Fibroblast of skin of back (primary cell): ENCODE measurements at places on chromosomes 7 and 10.

GRCh38 chr7:2986561-2986960, 57.1 kb downstream of the CARD11 start:
- DNase-seq: no peak

GRCh38 chr10:54800741-54801421, at the start of gene PCDH15:
TSS of gene PCDH15 (minus strand) at chr10:54801231. CDS start at chr10:54664262, 136,969 bp downstream.
- DNase-seq: peak; percentile 33

- no peak for DNase-seq
Measured at GRCh38 chr7:96521068-96521894, 188.4 kb downstream of the SEM1 start.

DNA sequence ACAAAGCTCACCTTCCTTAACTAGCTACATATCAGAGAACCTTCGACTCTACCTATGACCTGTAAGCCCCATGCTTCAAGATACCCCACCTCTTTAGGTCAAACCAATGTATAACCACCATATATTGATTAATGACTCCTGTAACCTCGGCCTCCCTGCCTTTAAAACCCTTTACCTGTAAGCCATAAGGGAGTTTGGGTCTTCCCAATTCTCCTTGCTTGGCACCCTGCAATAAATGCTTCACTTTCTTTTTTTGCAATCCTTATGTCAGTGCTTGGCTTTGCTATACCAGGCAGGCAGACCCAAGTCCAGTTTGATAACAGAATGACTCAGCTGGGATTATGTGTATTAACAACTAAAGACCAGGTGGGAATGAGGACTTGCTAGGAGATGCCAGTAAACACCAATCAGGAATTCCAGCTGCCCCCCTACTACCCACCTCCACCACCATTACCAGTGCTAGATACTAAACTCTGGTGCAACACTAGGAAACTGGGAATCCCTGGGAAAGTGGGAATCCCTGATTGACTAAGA, 22.0 kb upstream of the SLC35G1 start:
- no peak for DNase-seq

DNA sequence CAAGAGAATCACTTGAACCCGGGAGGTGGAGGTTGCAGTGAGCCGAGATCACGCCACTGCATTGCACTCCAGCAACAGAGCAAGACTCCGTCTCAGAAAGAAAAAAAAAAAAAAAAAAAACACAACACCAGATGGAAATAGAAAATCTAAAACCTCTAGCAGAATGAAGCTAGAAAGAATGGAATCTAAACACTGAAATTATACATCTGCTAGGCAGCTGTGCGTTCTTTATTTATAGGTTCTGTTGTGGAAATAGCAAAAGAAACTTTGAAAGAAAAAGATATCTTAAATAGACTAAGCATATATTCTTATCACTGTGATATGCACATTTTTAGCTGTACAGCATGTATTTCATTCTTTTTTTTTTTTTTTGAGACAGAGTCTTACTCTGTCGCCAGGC, 17.1 kb downstream of the BMPR1A start:
- no peak for DNase-seq

- no peak for DNase-seq
Measured at GRCh38 chr10:73577788-73578187, 13.4 kb downstream of the USP54 start.

DNA sequence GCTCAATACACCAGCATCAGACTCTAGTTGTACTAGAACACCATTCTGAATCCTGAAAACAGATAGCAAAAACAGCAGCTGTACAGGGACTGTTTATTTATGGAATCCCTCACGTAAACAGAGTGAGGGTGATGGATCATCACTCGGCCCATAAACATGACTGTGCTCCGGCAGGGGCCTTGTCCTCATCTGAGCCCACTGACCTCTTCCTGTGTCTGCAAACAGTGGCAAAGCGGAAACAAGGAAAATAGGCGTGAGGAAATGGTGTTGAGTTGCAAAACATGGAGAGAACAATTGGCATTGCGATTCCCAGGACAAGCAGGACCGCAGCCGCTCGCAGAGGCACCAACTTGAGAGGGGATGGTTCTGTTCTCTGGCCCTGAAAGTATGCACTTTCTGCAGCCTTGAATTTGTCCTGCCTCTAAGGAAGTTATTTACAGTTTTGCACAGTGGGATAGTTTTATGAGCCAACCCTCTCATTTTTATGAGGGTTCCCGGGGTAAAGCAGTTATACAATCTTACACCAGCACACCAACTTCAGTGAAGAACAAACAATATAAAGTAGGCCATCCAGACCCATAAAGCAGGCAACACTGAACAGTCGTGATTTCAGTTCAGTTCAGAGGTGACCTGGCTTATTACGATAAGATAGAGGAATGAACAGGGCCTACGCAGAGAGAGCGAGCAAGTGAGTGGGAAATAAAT, 248.0 kb upstream of the FZD8 start:
- DNase-seq: no peak

GRCh38 chr7:95001815-95002561, 94.6 kb downstream of the PPP1R9A start:
- DNase-seq: no peak

- no peak for DNase-seq
Measured at GRCh38 chr10:105113666-105114065, 472.6 kb downstream of the SORCS3 start.

DNA sequence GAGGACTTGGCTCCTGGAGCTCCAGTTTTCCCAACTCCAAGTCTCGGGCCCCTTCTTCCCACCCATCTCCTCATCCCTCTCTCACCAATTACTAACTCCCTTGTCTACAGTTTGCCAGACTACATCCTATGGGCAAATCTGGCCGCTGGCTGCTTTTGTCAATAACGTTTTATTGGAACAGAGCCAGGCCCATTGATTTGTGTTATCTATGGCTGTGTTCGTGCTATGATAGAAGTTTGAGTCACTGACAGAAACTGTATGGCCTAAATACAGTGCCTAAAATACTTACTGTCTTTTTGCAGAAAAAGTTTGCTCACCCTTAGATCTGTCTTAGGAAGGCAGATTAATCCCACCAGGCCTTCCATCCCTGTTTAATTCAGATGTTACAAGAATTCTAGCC, 71.3 kb downstream of the PIP4K2A start:
- no peak for DNase-seq

GRCh38 chr10:1284076-1284475, 227.9 kb downstream of the WDR37 start:
- DNase-seq: no peak

- DNase-seq: no peak
Measured at GRCh38 chr10:121516093-121516865, 82.0 kb downstream of the FGFR2 start.

GRCh38 chr7:1004018-1004852, 21.3 kb downstream of the CYP2W1 start:
- DNase-seq: no peak

- DNase-seq: no peak
Measured at GRCh38 chr7:20998309-20998708, 211.6 kb upstream of the SP8 start.

DNA sequence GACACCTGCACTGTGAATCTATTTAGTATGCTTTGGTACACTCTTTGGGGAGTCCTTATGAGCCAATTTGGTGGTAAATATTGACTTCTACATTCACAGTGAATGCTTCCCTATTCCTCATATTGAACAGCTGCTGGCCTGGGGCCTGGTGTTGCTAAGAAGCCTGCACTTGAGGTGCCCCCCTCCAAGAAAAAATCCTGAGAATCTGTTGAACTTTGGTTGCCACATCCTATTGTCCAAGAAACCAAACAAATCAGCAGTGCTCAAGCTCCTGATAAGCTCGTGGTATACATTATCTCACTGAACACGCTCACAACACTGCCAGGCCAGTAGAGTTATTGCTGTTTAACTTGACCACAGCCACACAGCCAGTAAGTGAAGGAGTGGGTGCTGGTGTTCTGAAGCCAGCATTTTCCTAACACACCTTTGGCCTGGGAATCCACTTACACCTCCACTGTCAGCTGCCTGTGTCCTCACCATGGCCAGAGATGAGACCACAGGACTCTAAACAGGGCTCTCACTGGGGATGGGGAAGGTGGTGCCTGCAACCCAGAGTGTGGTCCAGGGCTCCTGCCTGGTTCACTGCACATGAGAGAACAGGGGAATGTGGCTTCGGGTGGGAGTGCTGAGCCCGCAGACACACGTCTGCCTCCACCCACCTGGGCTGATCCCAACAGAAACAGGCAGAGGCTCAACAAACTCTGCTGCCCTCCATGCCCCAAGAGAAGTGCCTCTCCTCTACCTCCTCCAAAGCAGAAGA, 6.7 kb downstream of the DDC start:
- no peak for DNase-seq

GRCh38 chr10:3893901-3894563, 109.0 kb upstream of the KLF6 start:
- no peak for DNase-seq

DNA sequence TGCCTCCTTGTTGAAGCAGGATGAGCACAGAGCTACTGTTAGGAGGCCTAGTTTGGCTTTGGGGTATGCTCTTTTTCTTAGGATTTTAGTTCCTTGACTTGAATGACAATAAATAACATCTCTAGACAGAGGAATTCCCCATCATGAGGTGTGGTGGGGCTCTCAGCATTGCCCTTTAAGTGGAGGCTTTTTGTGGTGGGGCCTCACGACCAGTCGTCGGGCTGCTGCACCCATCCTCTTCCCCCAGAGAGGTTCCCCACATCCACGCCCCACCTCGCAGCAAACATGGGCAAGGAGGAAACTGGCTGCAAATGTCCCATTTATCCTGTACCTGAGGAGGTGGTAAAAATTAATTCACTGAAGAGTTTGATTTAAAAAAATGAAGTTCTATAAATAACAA, 36.1 kb upstream of the TARP start:
- no peak for DNase-seq

DNA sequence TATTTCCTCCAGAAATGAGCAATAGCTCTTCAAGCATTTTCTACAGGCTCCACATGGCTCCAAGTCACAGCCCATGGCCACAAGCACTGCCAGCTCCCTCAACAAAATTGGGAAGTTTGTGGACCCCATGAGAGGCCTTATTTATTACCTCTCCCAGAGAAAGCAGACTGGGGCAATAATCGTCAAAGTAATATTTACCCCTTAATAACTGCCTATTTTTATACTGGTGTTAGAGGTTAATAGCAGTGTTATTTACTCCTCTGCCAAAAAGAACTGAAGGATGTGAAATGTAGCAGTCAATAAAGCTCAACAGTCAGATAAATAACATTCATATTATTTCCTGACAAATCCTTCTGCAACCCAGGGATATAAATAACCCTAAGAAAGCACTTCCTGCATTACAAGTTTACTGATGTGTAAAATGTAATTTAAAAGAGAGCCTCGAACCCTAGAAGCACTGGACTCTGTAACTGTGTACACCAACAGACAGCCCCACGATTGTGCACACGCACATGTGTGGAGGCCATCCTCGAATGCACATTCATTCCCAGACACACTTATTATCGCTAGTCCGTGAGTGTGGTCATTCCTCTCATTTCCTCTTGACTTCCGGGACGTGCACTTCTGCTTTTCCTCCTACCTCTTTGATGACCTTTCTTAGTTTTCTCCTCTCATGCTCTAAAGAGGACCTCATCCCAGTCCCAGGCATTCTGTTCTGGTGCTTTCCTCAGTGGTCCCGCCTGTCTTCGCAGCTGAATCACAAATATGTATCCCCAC, 157.4 kb downstream of the EVX1 start:
- no peak for DNase-seq

- DNase-seq: peak; percentile 99
Measured at GRCh38 chr10:77163670-77164348, 473.8 kb downstream of the KCNMA1 start.

GRCh38 chr10:74983383-74983782, 128.1 kb upstream of the SAMD8 start:
- no peak for DNase-seq

DNA sequence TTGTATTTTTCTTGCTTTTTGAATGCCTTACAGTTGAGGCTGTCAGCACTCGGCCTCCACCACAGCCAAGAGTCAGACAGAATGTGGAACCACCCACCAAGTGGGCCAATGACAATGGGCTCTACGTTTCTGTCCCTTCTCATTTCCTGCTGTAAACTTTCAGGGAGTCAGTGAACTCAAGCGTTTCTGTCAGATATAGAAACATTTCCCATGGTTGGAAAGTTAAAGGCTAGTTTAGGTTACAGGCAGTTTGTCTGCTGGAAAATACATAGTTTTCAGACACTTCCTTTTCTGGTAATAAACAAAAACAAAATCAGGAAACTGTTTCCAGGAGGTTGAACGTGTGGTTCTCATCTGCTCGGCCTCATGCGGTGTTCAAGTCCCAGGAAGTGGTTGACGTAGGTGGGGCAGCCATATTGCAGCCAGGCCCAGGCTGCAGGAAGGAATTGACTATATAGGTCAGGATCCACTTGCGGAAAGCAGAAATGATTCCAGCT, 245.1 kb downstream of the CAMK1D start:
- peak; percentile 4 for DNase-seq

- DNase-seq: peak; percentile 84
Measured at GRCh38 chr7:110386913-110387312, 704.0 kb upstream of the LRRN3 start.

GRCh38 chr7:135177028-135177696, 6.7 kb upstream of the CYREN start:
- no peak for DNase-seq

- DNase-seq: no peak
Measured at GRCh38 chr10:31345886-31346285, 26.9 kb downstream of the ZEB1 start.
